Stimulated activated memory B cell treated with anti-CD40 and anti-IgM and Interleukin-4, amounts not matched to agents 10 μg/mL and 1 μg/mL and 100 μg/mL, for 72 hours (primary cell): ENCODE measurements at places on chromosomes 16 and 17.

DNA sequence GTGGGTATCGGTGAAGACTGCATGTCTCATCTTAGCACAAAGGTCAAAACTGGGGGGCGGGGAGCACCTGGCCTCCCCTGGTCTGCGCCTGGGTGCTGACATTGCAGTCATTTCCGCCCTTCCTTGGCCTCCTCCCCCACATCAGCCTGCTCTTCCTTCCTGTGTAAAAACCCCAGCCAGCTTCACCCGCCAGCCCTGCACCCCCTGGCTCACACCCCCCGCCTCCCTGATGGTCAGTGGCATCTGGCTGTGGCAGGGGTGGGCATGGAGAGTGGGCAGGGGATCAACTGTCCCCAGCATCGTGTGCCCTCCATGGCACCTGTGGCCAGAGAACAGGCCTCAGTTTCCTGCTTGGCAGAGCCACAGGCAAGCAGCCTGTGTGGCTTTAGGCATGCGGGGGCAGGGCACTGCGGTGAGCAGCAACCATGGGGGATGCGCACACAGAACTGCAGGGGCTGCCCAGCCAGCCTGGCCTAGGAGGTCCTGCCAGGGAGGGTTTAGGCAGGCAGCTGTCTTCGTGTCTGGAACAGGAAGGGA is 26.5 kb upstream of the LASP1NB start:
- peaks cover 33% of the 10 kb centered on the region for H3K4me1 ChIP-seq
- H3K27ac ChIP-seq = peak overlapping the region; percentile 91

GRCh38 chr17:74272731-74273201 is 1.3 kb upstream of the DNAI2 start:
- H3K36me3 ChIP-seq = no peaks in the 10 kb centered on the region
- no peak overlapping the region for H3K27ac ChIP-seq
- H3K4me1 ChIP-seq = peaks cover 18% of the 10 kb centered on the region
- H3K27me3 ChIP-seq = peaks cover 86% of the 10 kb centered on the region

GRCh38 chr16:26667307-26667706 is 399.4 kb upstream of the C16orf82 start:
- no peak overlapping the region for H3K4me3 ChIP-seq
- ATAC-seq = no peak
- H3K36me3 ChIP-seq = no peaks in the 10 kb centered on the region
- peaks cover 13% of the 10 kb centered on the region for H3K27me3 ChIP-seq
- no peaks in the 10 kb centered on the region for H3K4me1 ChIP-seq

- ATAC-seq = no peak
- no peak overlapping the region for H3K4me3 ChIP-seq
- H3K27ac ChIP-seq = no peak overlapping the region
- H3K36me3 ChIP-seq = no peaks in the 10 kb centered on the region
- H3K27me3 ChIP-seq = peaks cover 18% of the 10 kb centered on the region
- peaks cover 13% of the 10 kb centered on the region for H3K4me1 ChIP-seq
Observed at GRCh38 chr17:73304438-73304837, 7.4 kb downstream of the CDC42EP4 start.

- H3K4me3 ChIP-seq = peak overlapping the region; percentile 53
- no peaks in the 10 kb centered on the region for H3K27me3 ChIP-seq
- no peak overlapping the region for H3K27ac ChIP-seq
- peaks cover 20% of the 10 kb centered on the region for H3K4me1 ChIP-seq
Observed at GRCh38 chr17:8153525-8153956, 1.3 kb upstream of the PER1 start.

- no peak for ATAC-seq
- H3K4me3 ChIP-seq = no peak overlapping the region
- H3K27ac ChIP-seq = no peak overlapping the region
- peaks cover 6% of the 10 kb centered on the region for H3K4me1 ChIP-seq
- no peaks in the 10 kb centered on the region for H3K27me3 ChIP-seq
- H3K36me3 ChIP-seq = peaks cover 5% of the 10 kb centered on the region
Observed at GRCh38 chr16:50573279-50573678, 25.1 kb downstream of the NKD1 start.

GRCh38 chr16:66293932-66294331 is 72.6 kb upstream of the CDH5 start:
- ATAC-seq = no peak
- no peak overlapping the region for H3K27ac ChIP-seq
- H3K4me1 ChIP-seq = no peaks in the 10 kb centered on the region
- H3K27me3 ChIP-seq = peaks cover 18% of the 10 kb centered on the region

DNA sequence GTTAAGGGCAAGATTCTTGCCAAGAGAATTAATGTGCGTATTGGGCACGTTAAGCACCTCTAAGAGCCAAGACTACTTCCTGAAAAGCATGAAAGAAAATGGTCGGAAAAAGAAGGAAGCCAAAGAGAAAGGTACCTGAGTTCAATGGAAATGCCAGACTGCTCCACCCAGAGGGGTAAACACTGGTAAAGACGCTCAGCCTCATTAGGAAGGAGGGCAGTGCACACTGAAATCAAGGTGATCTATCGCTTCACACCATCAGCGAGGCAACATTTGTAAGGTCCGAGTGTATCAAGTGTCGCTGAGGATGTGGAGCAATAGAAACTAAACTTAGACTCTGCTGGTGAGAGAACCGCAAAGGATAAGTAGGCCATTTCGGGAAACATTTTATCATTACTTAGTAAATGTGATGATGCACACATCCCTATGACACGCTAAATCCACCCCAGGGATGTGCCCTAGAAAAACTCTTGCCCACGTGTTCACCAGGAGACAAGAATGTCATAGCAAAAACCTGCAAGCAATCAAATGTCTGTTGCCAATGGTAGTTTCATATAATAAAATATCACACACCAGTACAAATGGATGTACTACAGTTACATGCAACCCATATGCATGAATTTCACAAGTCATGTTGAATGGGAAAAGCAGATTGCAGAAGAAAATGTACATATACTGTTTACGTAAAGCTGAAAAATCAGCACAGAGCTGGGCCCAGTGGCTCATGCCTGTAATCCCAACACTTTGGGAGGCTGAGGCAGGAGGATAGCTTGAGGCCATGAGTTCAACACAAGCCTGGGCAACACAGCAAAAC is 23.6 kb downstream of the CNTROB start:
- H3K27ac ChIP-seq = no peak overlapping the region
- no peak for ATAC-seq
- H3K27me3 ChIP-seq = peaks cover 8% of the 10 kb centered on the region
- H3K36me3 ChIP-seq = no peaks in the 10 kb centered on the region
- no peak overlapping the region for H3K4me3 ChIP-seq
- H3K4me1 ChIP-seq = peaks cover 15% of the 10 kb centered on the region
